ENCODE measurements at places on chromosomes 16 and 17. TPM values are rescaled to one million over a fixed set of nuclear protein-coding genes. Genes with fewer than 3 reads are reported as not detected.

DNA sequence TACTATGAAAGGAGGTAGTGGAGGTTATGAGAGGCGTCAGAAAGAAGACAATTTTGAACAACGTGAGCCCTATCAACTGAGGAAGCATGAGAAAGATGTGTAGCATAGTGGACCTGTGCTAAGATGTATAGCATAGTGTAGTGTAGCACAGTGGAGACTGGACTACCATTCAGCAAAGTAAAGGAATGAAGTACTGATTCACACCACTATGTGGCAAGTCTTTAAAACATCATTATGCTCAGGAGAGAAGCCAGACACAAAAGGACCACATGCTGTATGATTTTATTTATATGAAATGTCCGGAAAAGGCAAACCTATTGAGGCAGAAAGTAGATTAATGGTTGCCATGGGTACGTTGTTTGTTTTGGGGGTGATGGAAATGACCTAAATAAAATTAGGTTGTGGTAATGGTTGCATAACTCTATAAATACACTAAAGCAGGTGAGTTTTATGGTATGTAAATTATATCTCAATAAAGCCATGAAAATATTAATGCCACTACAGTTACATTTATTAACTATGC, 20.4 kb upstream of the XYLT1 start:
- no peak for DNase-seq

The ASGR1 gene
- 127 TPM for total RNA-seq

The TP53TG3B gene
- total RNA-seq, result not detected

The KRTAP4-9 gene
- not detected for total RNA-seq

GRCh38 chr17:74443516-74444296, 11.8 kb downstream of the GPRC5C start:
- DNase-seq, result no peak

The BOLA2B gene
- 79.8 TPM for total RNA-seq

- DNase-seq, result no peak
Observed at GRCh38 chr16:70480127-70481105, 26.0 kb downstream of the FCSK start.

- DNase-seq, result no peak
Observed at GRCh38 chr16:72287649-72288048, 115.7 kb upstream of the PMFBP1 start.

GRCh38 chr17:57538736-57539456, 206.2 kb downstream of the CCDC182 start:
- DNase-seq, result no peak

DNA sequence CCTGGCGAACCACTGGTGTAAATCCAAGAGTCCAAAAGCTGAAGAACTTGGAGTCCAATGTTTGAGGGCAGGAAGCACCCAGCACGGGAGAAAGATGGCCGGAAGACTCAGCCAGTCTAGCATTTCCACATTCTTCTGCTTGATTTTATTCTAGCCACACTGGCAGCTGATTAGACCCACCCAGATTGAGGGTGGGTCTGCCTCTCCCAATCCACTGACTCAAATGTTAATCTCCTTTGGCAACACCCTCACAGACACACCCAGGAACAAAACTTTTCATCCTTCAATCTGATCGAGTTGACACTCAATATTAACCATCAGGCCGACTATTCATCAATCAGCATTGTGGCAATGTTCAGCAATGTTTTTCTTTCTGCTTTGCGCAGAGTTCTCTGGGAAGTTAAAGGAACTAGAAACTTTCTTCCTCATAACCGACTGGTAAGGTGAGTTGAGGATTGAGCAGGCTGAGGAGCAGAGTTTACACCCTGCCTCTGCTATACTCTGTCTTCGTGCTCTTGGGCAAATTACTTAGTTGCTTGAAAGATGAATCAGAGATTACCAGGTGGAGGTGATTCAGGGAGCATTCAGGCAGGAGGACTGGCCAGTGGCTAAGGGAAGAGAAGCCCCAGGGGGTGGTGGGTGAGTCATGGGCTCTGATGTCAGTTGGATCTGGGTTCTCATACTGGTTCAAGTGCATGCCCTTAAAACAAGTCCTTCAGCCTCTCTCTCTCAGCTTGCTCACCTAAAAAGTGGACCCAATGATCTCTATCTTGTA, 28.2 kb upstream of the BRD7 start:
- no peak for DNase-seq

DNA sequence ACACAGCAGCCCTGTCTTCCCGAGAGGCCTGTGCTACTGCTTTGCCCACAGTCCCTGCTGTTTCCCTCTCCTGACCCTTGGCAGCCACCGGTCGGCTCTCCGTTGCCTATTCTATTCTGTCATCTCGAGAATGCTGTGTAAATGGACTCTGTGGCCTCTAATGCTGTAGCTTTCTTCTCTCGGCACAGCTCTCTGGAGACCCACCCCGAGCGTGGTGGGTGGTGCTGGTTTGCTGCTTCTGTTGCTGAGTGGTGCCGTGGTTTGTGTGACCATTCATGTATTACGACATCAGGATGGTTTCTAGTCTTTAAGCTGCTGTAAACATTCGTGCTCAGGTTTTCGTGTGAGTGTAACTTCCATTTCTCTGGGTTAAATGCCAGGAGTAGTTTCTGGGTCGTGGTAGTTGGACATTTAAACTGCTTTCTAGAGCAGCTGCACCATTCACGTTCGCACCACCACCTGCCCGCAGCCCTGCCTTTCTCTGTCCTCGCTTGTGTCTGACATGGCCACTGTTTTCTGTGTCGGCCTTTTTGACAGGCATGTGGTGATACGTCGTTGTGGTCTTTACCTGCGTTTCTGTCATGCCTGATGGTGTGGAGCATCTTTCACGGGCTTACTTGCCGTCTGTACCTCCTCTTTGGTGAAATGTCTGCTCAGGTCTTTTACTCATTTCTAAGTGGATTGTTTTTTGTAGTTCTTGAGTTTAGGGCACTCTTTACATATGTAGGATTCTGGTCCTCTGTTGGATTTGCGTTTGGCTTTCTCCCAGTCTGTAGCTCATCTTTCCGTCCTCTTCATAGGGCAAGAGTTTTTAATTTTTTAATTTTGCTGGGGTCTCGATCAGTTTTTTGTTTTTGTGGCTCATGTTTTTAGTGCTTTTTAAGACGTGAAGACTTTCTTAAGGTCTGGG, 47.7 kb upstream of the ZNF750 start:
- no peak for DNase-seq

DNA sequence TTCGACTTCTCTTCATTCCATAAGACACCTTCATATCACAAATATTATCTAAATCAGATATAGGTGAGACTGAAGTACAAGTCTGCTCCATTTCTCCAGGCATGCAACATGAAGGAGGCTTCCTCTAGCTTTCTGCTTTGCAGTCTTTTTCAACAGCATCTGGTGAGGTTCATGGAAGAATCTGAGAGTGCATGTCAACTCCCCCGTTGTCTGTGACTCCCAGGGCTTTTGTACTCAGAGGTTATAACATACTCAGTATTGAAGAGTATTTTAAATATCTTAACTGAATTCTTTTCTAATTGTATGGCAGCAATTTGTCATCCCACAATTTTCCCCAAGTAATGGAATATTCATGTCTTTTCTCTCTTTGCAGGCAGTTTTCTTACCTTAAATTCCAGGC, 448.7 kb downstream of the CDH8 start:
- DNase-seq, result no peak

The PRR29 gene
- total RNA-seq, result not detected

The PRSS36 gene
- total RNA-seq, result 0.09 TPM

- no peak for DNase-seq
Observed at GRCh38 chr16:62717026-62717425, 680.8 kb upstream of the CDH8 start.

- no peak for DNase-seq
Observed at GRCh38 chr17:77466140-77466539, 325.4 kb downstream of the SEC14L1 start.

The PSMD7 gene
- 60.5 TPM for total RNA-seq

DNA sequence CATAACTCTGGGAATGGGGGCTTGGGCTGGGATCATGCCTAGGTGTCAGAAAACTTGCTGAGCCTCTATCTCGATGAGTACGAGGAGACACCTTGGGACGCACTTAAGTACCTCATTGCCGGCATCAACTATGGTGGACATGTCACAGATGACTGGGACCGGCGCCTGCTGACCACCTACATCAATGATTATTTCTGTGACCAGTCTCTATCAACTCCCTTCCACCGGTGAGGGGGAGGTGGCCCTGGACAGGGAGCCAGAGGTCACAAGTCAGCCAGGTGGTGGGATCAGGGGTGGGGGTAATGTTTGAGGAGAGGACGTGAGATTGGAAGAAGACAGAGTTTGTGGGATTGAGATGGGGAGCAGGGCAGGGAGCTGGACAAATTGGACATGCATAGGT, 3.4 kb upstream of the KDM6B start:
- DNase-seq, result no peak

GRCh38 chr16:75921281-75921680, 195.0 kb upstream of the CPHXL start:
- DNase-seq, result no peak

GRCh38 chr17:56173958-56174835, 20.9 kb downstream of the ANKFN1 start:
- DNase-seq, result no peak
